Lower lobe of right lung (tissue), 2 donors: ENCODE measurements at places on chromosomes 1 and 21.

DNA sequence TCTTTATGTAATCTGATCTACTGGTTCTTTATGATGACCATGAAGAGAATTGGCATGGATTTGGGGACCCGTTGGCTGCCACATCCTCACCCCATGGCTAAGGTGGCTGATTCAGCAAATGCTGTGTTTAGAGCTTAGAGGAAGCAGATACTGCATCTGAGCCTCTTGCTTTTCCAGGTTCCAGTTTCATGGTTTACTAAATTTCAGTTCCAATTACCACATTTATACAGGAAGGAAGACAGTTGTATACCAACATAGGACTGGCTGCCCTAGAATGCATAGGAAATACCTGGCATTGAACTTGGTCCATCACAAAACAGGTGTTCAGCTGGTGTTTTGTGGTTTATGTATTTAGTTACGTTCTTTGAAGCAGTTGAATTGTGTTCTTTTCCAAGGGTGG lies 107.1 kb downstream of the ST3GAL3 start:
- no peak for DNase-seq

DNA sequence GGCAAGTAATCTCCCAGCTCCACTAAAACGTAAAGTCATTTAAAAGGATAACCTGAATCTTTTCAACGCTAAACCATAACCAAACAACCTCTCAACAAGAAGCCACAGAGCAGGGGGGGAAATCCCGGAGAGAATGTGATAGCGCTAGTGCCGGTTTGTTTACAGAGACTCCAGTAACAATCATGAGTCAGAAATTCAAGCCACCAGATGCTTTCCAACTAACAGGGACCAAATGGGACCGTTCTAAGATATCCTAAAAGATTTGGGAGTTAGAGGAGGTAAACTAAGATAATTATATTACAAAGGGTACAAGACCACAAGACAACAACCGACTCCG lies 825 bp downstream of the DCAF8 start:
- DNase-seq, result no peak

- no peak for DNase-seq
These were observed 303.2 kb upstream of the FAM78B start for GRCh38 chr1:166470014-166470413.

DNA sequence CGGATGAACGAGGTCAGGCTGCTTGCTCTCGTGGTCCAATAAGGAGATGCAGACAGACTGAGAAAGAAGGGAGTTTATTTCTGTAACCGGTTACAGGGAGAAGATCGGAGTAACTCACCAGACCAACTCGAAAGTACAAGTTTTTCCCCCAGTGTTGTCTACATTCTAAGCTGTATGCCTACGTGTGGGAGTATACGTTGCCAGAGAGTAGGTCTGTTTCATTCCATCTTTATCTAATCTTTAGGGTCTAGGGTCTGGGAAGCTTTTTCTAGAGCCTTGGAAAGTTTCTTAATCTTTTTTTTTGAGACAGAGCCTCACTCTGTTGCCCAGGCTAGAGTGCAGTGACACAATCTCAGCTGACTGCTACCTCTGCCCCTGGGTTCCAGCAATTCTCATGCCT lies 4.7 kb upstream of the PADI1 start:
- no peak for DNase-seq

DNA sequence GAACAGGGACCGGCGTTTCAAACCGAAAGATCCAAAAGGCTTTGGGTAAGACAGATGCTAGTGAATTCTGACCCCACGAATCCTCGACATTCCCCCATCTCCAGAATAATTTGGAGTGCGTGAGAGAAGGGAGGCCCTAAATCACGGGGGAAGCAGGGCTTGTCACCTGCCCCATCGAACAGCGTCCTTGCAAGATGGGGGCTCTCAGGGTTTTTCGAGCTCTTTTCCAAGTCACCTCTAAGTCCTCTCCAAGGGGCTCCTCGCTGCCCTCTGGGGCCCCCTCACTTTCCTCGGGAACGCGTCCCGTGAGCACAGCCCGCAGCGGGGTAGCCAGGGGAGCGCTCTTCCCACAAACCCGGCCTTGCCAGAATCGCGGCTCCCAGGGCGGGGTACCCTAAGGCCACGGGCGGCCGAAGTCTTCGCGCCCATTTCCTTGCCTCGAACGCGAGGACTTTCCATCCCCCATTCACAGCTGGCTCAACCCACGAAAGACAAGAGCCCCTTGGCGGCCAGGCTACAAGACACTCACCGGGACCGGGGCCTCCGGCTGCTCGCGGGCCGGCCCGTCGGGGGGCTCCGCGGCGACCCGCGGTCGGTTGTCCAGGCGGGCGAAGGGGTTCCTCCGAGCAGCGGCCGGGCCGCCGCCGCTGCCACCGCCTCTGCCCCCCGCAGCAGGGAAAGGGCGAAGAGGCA lies 546 bp downstream of the DONSON start:
- peak; percentile 56 for DNase-seq

- no peak for DNase-seq
These were observed 122.1 kb downstream of the TRABD2B start for GRCh38 chr1:47875036-47875435.

DNA sequence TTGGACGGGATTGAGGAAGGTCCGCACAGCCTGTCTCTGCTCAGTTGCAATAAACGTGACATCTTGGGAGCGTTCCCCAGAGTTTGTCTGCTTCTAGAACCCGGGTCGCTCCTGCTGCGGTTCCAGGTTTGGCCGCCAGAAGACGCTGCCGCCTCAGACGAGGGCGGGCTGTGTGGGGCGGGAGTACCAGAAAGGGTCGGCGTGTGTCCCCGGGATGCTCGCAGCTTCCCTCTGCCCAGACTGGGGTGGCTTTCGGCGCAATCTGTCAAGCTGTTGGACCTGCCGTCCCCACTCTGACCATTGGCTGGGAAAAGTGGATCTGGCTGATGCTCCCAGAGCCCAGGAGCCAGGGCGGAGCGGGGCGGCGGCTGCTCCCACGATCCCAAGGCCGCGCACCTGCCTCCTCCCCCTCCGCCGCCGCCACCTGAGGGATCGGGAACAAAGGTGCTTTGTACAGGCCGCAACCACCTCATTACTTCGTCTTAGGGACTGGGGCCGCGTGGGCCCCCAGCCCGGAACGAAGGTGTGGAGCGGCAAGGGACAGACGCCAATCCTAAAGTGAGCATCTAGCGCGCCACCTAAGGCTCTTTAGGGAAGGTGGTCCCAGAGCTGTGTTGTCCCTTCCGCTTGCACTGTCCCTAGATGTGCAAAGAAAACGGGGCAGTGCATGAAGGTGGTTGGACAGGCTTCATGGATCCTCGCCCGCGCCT lies 683 bp upstream of the EFNA4 start:
- peak; percentile 74 for DNase-seq
